ENCODE measurements at places on chromosomes 2 and 18. TPM values are rescaled to one million over a fixed set of nuclear protein-coding genes. Genes with fewer than 3 reads are reported as not detected.

DNA sequence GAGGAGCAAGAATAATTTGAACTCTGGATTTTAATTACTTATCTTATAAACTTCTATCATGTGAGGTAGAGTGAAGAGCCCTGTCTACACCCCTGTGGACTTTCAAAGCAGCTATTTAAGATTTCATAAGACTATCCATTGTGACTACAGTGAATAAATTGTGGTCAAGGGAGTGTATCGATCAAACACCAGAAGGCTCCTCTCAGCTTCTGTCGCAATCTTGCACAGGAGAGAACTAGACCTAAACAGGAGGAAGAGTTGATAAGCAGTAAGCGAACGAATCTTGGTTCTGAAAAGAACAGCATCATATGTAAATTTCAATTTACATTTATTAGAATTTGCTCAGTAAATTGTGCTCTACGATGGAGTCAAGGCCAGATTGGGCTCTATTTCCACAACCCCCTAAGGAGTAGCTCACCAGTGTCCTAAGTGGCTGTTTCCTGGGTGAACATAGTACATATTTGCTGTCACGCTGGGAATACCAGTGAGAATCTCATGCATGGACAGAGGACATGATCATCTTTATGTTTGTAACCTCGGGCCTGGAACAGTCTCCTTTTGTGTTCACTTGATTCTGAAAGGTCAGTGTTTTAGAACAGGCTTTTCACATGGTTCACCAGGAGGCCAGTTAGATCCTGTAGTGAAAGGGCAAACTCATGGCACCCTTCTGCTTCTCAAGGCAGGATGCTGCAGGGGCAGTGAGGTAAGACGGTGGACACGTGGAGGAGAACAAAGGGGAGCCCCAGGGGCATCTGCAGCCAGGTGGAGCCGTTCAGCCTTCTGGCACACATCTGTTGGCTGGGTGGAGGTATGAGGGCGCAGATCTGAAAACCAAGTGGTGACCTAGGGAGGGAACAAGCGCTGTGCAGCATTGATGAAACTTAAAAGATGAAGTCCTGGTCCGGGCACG is 33.3 kb downstream of the NPAS2 start:
- DNase-seq: no peak

Gene DES
- polyA plus RNA-seq: not detected

DNA sequence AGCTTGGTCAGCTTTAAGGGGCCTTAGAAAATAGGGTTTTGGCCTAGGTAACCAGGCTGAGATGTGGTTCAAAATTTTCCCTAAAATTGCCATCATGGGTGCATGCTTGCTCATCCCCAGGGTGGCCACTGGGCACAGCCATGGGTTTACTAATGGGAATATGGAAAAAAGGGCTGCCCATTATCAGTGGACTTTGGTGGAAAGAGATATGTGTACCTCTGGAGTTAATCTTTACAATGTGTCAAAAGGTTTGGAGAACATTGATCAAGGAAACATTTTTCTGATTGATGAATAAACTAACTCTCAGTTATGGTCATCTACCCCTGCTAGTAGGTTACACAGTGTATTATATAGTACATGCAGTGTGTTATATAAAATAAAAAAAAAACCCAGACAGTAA is 13.1 kb downstream of the KDM3A start:
- DNase-seq: no peak

GRCh38 chr18:59268721-59269562 is 4.3 kb downstream of the RAX start:
- peak; percentile 14 for DNase-seq

- DNase-seq: no peak
These were observed 500.1 kb downstream of the ARHGAP15 start for GRCh38 chr2:143629340-143629739.

DNA sequence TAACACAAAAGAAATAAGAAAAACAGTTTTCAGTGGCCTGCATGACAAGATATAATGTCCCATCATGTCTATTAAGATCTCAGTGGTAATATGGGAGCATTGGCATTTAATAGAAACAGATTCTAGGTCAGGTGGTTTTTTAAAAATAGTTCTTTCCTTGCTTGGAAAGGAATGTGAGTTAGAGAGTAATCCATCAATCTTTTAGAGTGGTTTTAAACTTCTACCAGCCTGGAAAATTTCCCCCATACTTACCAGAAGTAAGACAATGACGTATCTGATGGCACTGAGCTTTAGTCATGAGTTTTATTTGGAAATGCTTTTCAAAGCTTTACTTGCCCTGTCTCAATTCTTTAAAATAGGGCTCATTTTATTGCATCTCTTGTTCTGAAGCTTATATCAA is 441.7 kb upstream of the SMIM21 start:
- no peak for DNase-seq

- no peak for DNase-seq
These were observed 173.5 kb downstream of the CDH2 start for GRCh38 chr18:28003451-28003850.

GRCh38 chr2:54772531-54772930 is 49.1 kb downstream of the EML6 start:
- DNase-seq: no peak

GRCh38 chr2:146990311-146991054 is 854.3 kb upstream of the ACVR2A start:
- no peak for DNase-seq

DNA sequence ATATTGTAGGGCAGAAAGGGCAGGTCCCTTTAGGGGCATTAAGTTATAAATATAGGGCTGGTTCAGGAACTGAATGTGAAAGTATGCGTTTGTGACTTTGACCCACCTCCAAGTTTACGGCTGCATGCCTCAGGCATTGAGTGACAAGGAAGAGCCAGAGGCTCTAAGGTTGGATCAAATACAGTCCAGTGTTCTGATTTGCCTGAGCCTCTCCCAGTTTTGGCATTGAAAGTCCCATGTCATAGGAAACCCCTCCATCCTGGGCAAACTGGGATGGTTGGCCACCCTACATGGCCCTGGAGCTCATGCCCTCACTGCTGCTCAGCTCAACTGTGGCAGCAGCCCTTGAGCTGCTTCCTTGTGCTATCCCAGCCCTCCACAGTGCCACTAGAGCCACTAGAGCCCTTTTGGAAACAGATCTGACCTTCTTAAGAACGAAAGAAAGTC is 29.9 kb downstream of the HK2 start:
- DNase-seq: no peak

Gene MAP3K2
- 63.4 TPM for polyA plus RNA-seq

- no peak for DNase-seq
These were observed 19.8 kb downstream of the ODC1 start for GRCh38 chr2:10428355-10428754.

GRCh38 chr18:8776013-8776943 is 70.9 kb downstream of the MTCL1 start:
- no peak for DNase-seq

Gene CHST9
- polyA plus RNA-seq: not detected

DNA sequence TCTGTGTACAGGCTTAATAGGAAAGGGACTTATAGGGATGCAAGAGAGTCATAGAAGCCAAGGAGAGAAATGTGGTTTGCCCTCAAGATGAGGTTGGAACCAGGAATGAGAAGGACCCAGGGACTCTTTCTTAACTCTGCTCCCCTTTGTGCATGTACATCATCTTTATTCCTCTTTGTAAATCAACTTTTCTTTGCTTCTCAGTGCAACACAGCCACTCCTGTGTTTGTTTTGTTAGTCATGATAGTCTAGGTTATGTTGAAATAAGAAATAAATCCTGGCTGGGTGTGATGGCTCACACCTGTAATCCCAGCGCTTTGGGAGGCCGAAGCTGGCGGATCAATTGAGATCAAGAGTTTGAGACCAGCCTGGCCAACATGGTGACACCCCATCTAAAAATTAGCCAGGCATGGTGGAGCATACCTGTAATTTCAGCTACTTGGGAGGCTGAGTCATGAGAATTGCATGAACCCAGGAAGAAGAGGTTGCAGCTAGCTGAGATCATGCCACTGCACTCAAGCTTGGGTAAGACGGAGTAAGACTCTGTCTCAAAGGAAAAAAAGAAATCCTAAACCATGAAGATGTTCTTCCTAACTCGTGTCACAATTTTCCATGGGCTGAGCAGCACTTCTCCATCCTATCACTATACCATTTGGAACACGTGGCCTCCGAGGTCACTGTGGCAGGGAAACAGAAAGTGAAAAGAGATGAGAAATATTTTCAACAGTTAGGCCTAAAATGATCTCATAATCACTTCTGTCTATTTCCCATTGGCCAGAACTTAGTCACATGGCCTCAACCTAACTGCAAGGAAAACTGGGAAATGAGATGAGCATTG is 73.0 kb upstream of the TMEM17 start:
- DNase-seq: no peak

- no peak for DNase-seq
These were observed 597 bp downstream of the PECR start for GRCh38 chr2:216081012-216081411.

Data from CD4-positive, alpha-beta memory T cell (primary cell).